ELF-1 (cell line): ENCODE measurements at places on chromosomes 2 and 18.
A peak's percentile ranks its signal among the peaks of the same experiment; 100 is the strongest.

DNA sequence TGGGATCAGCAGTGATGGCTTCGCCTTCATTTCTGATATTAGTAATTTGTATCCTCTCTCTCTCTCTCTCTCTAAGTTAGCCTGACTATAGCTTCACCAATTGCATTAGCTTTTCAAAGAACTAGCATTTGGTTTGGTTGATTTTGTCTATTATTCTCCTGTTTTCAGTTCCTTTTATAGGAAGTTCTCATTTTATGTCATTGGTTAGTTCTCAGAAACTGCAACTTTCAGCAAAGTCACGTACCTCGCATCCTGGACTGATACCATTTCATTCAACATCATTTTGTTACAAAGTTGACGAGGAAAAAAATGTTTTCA is 450.8 kb downstream of the EIPR1 start:
- DNase-seq = no peak

DNA sequence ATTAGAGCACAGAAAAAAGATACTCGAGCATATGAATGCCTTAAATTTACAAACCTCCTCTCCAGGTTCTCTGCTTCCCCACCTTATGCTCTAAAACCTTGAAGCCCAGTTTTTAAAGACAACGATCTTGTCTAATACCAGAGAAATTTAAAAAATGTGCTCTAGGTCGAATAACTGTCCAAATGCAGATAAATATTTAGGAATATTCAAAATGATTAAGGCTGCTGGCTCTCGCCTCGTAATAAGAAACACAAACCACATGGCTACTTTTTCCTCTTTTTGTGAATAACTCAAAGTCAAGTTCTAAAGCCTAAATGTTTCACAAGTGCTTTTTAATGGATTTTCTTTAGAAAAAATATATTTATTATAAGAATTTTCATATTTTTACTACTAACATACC is 101.3 kb downstream of the SATB2 start:
- DNase-seq = no peak

- DNase-seq = peak; percentile 51
Measured at GRCh38 chr2:24191848-24192247, 17.0 kb downstream of the FAM228A start.

DNA sequence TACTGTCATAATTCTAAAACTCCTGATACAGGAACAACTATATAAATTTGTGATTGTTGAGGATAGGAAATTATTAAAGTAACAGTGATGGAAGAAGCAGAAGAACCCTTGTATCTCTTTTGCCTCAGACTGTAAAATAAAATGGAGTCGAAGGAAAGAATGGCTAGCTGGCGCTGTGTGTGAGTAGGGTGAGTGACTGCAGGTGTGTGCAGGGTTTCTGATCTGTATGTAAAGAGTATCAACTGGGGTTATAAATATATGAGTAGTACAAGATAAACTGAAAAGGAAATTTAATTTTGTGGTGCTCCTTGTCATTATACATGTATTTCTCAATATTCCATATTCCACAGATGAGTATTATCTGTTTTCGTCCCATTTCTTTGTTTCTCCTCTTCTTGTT is 15.2 kb downstream of the POLI start:
- DNase-seq = no peak

- DNase-seq = no peak
Measured at GRCh38 chr2:233905945-233906344, 11.2 kb upstream of the TRPM8 start.

- DNase-seq = no peak
Measured at GRCh38 chr2:224956706-224957105, 85.6 kb downstream of the DOCK10 start.
